ENCODE measurements at places on chromosomes 3 and 15. TPM values are rescaled to one million over a fixed set of nuclear protein-coding genes. Genes with fewer than 3 reads are reported as not detected.

Gene VWA5B2
- 0.35 TPM for total RNA-seq

Gene PARP9
- total RNA-seq = 22.7 TPM

Gene FSIP1
- 3.1 TPM for total RNA-seq

Gene TRPM7
- total RNA-seq = 108 TPM

GRCh38 chr3:175726228-175726627 lies 867.1 kb downstream of the NAALADL2 start:
- no peak overlapping the region for H3K27ac ChIP-seq
- H3K4me1 ChIP-seq = no peaks in the 10 kb centered on the region
- H3K27me3 ChIP-seq = no peaks in the 10 kb centered on the region
- no peak overlapping the region for H3K4me3 ChIP-seq

GRCh38 chr3:117010318-117010717 lies 300.7 kb downstream of the TUSC7 start:
- H3K27me3 ChIP-seq = no peaks in the 10 kb centered on the region
- DNase-seq = no peak
- H3K27ac ChIP-seq = no peak overlapping the region
- H3K4me3 ChIP-seq = no peak overlapping the region

DNA sequence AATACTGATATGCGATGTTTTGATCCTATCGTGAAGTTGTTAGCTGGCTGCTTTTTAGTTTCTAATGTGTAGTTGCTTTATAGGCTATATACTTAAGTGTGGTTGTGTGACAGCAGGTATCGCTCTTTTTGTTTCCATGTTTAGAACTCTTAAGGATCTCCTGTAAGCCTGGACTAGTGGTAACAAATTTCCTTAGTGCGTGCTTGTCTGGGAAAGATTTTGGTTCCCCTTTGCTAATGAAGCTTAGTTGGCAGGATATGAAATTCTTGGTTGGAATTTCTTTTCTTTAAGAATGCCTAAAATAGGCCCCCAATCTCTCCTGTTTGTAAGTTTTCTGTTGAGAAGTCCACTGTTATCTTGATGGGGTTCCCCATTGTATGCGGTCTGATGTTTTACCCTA lies 173.6 kb downstream of the DOCK3 start:
- DNase-seq = no peak
- H3K27me3 ChIP-seq = no peaks in the 10 kb centered on the region
- H3K4me1 ChIP-seq = no peaks in the 10 kb centered on the region
- no peaks in the 10 kb centered on the region for H3K36me3 ChIP-seq

Measured in uterus (tissue), 4 donors.